ENCODE measurements at places on chromosomes 4 and X.

- DNase-seq: no peak
Observed at GRCh38 chrX:134713618-134714107, 55.4 kb upstream of the PLAC1 start.

GRCh38 chrX:40086569-40087335, 11.0 kb downstream of the BCOR start:
- DNase-seq: no peak

- DNase-seq: no peak
Observed at GRCh38 chr4:48813964-48814363, 16.9 kb upstream of the OCIAD1 start.

DNA sequence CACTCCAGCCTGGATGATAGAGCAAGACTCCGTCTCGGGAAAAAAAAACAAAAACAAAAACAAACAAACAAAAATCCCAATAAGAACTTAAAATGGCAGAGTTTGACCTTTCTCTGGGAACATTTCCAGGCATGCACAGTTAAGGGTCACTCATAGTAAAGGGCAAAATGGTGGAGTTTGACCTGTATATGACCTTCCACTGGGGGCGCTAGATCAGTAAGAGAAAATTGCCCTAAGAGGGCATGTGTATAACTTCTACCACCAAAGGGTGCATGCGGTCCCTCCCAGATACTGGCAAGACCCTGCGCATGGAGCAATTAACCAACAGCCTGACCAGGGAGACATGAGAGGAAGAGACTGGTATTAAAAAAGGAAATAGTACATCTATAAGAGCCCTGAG, 177.2 kb downstream of the MOSPD2 start:
- no peak for DNase-seq

- DNase-seq: no peak
Observed at GRCh38 chr4:30920043-30920442, 199.9 kb downstream of the PCDH7 start.

DNA sequence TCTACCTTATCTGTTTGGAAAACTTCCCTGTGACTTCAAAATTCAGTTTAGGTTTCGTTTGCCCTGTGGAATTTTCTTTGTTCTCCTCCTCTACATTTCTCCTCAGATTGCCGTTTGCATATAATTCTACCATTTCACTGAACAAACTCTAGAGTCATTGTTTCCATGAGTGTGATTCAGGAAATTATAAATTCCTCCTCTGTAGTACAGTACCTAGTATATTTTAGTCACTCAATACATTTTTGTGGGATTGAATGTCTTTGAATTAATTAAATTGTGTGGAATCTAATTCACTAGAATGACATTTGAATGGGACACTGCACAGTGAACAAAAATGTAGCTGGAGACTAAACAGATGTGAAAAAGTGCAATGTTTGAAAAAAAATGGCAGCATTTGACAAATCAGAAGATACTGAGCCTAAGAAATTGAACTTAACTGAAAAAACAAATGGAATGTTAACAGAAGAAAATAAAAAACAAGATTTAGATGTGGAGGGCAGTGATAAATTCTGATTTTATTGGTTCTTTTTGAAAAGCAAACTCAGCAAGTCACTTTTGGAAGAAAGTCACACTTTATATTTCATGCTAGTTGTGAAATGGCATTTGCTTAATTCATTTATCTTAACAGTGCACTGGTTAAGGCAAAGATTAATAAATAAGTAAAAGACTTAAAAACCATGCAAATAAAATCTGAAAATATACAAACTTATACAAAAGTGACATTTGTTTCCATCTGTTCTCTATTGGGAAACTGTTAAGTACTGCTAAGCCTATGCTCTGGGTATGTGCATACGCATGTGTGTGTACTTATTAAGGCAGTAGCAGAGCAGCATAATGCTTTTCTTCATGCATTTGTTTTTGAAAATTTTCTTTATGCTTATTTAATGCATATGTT, 512.3 kb downstream of the FAT4 start:
- no peak for DNase-seq

- no peak for DNase-seq
Observed at GRCh38 chr4:6109842-6110560, 90.3 kb downstream of the JAKMIP1 start.

- DNase-seq: no peak
Observed at GRCh38 chr4:140163029-140163810, 9.2 kb upstream of the MAML3 start.

DNA sequence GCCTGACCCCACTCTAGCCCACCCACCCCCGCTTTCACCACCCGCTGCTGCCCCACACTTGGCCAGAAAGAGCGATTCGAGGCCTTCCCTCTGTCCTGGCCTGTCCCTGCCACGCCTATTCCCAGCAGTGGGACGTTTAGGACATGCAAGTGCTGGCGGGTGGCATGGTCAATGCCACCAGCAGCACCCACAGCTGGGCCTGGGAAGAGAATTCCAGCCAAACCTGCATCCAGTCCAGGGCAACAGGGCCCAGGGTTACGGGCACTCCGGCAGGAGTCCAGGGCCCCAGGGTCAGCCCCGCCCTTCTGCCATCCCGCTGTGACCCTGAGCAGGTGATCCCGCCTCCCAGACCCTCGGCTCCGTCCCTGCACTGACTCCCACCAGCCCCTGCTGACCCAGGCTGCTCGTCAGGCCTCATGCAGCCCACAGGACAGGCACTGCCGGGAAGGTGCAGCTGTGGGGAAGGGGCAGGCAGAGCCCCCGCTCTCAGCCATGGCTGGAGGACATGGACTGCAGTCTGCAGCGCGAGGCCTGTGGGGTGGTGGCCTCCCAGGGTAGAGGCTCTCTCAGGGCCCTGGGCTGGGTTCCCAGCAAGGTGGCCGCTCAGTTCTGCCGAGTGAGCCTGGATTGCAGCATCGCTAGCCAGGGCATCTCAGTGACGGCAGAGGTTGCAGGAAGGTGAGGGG, 6.8 kb upstream of the HTRA3 start:
- DNase-seq: no peak

- no peak for DNase-seq
Observed at GRCh38 chr4:48799157-48799556, 19.1 kb upstream of the FRYL start.

DNA sequence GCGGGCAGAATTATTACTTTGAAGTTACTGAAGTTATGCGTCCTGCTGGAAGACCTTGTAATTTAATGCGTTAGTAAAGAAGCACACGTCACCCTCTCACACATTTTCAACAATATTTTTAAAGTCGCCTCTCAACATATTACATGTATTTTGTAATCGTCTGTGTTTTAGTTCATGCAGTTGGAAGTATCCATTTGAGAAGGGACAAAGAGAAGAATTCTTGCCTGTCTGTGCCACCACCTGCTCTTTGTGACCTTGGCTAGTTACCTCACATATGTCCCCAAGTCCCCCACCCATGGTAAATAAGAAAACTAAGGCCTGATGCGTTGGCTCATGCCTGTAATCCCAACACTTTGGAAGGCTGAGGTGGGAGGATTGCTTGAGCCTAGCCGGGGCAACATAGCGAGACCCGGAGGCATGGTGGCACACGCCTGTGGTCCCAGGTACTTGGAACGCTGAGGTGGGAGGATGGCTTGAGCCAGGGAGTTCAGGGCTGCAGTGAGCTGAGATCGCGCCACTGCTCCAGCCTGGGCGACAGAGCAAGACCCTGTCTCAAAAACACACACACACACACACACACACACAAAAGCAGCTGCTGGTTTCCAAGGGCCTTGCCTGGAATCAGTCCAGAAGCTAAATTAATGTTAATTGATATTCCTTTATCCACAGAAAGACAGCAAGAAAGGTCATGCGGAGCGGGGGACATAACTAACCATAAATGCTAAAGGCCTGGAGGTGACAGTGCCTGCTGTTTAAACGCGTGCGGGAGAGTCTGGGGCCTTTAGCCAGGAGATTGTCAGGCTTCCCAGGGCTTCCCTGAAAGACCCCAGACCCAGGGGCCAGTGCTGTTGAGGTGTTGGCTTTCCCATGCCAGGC, 811 bp downstream of the TMEM187 start:
- no peak for DNase-seq

GRCh38 chrX:24574743-24575142, 72.4 kb downstream of the PCYT1B start:
- no peak for DNase-seq

- DNase-seq: no peak
Observed at GRCh38 chrX:38060331-38060878, 54.1 kb downstream of the SYTL5 start.

GRCh38 chr4:107654694-107655093, 65.3 kb downstream of the PAPSS1 start:
- no peak for DNase-seq

- DNase-seq: no peak
Observed at GRCh38 chr4:128350449-128351045, 62.9 kb upstream of the PGRMC2 start.

GRCh38 chrX:42399632-42400024, 378.3 kb downstream of the PPP1R2C start:
- DNase-seq: no peak
